ENCODE measurements at places on chromosomes 12 and 14. TPM values are rescaled to one million over a fixed set of nuclear protein-coding genes. Genes with fewer than 3 reads are reported as not detected.

DNA sequence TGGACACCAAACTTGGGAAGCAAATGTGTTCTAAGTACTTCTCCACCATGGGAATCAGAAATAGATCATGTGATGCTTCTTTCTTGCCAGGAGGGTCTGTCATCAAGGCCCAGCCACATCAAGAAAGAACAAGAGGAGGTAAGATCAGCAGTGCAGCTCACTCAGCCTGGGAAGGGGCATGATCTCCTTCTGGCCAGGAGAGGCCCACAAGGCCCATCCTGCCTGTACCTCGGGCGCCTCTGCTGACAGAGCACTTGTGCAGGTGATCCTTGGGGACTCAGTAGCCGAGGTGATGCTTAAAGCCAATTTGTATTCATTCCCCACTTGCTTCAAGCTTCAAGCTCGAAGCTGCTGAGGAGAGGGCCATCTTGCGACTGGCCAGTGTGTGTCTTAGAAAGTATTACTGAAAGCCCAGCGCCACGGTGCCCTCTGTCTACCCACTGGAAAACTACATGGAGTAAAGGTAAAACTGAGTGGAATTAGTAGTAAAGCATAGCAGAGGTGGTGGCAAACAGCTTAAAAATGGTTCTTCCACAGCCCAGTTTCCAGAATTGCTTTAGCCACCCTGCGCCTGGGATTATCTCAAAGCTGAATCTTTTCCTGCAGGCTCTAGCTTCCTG lies 26.2 kb downstream of the RTRAF start:
- H3K27me3 ChIP-seq, result peaks cover 10% of the 10 kb centered on the region
- H3K4me1 ChIP-seq, result no peaks in the 10 kb centered on the region
- H3K36me3 ChIP-seq, result peaks cover 8% of the 10 kb centered on the region
- DNase-seq, result no peak
- no peak overlapping the region for H3K27ac ChIP-seq
- no peak overlapping the region for H3K4me3 ChIP-seq

DNA sequence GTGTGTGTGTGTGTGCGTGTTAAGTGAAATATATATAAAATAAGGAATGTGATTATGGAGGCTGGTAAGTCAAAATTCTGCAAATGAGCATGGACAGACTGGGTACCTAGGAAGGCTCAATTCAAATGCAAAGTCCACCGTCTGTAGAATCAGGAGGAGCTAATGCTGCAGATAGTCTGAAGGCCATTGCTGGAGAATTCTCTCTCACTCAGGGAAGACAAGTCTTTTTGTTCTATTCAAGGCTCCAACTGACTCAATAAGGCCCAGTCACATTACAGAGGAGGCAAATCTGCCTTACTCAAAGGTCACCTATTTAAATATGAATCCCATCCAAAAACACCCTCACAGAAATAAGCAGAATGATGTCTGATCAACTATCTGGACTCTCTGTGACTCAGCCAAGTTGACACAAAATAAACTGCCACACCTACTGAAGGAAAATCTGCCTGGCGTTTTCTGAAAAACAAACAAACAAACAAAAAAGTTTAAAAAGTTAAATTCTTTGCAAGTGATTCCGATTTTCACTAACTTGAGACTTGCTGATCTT lies 684 bp upstream of the KLRF2 start:
- no peaks in the 10 kb centered on the region for H3K36me3 ChIP-seq
- H3K4me3 ChIP-seq, result no peak overlapping the region
- no peak for DNase-seq
- H3K4me1 ChIP-seq, result peaks cover 4% of the 10 kb centered on the region

GRCh38 chr14:62003701-62004100 lies 241.5 kb downstream of the SNAPC1 start:
- H3K4me3 ChIP-seq, result no peak overlapping the region
- peaks cover 12% of the 10 kb centered on the region for H3K4me1 ChIP-seq
- DNase-seq, result no peak
- peaks cover 8% of the 10 kb centered on the region for H3K36me3 ChIP-seq

DNA sequence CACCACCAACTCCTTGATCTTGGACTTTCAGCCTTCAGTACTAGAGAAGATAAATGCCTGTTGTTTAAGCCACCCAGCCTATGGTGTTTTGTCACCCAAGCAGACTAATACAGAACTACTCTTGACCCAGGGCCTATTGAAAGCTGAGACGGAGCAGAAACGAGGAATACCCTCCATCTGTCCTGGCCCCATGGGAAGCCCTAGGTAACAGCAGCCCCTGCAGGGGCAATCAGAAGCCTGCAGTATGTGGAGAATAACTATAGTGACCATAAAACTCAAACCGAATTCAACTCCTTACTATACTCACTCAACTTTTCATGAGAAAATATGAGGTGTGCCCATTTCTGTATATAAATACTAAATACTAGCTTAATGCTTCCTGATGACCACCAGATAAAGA lies 307.4 kb downstream of the NUAK1 start:
- DNase-seq, result no peak
- H3K27ac ChIP-seq, result no peak overlapping the region

The WDHD1 gene
- 51.3 TPM for total RNA-seq

GRCh38 chr12:108730365-108731104 lies 783 bp downstream of the CORO1C start:
- H3K27ac ChIP-seq, result peak overlapping the region; percentile 74
- H3K4me3 ChIP-seq, result peak overlapping the region; percentile 82
- no peaks in the 10 kb centered on the region for H3K36me3 ChIP-seq
- H3K4me1 ChIP-seq, result peaks cover 47% of the 10 kb centered on the region
